Adipose tissue (tissue), 3 donors: ENCODE measurements at places on chromosomes 1 and 21. TPM values are rescaled to one million over a fixed set of nuclear protein-coding genes. Genes with fewer than 3 reads are reported as not detected.

Gene KCNT2
- 0.12 TPM for polyA plus RNA-seq

Gene MSH4
- 0.06 TPM for polyA plus RNA-seq

Gene ADAM30
- not detected for polyA plus RNA-seq

Gene NBPF14
- 21.3 TPM for polyA plus RNA-seq

Gene OR2T1
- polyA plus RNA-seq: not detected

Gene DNAJC28
- 0.86 TPM for polyA plus RNA-seq

Gene G0S2
- 509 TPM for polyA plus RNA-seq

Gene UBXN10
- polyA plus RNA-seq: 0.24 TPM

Gene EXTL1
- 0.04 TPM for polyA plus RNA-seq

Gene AQP10
- not detected for polyA plus RNA-seq

Gene RGS5
- polyA plus RNA-seq: 71.5 TPM

Gene KIF17
- polyA plus RNA-seq: 4.2 TPM

Gene KCTD3
- polyA plus RNA-seq: 40.7 TPM

Gene SLC30A7
- polyA plus RNA-seq: 5.3 TPM

Gene DMRTA2
- polyA plus RNA-seq: not detected
